SW 1271 (cell line): ENCODE measurements at places on chromosomes 4 and X.

GRCh38 chr4:37902212-37902611 lies 11.3 kb downstream of the TBC1D1 start:
- no peak for DNase-seq

- DNase-seq: no peak
These were observed 295.6 kb downstream of the SH2D1A start for GRCh38 chrX:124641737-124642491.

- DNase-seq: no peak
These were observed 878.4 kb upstream of the FRG1 start for GRCh38 chr4:189062047-189062820.

GRCh38 chrX:115499112-115499805 lies 61.7 kb upstream of the PLS3 start:
- no peak for DNase-seq

DNA sequence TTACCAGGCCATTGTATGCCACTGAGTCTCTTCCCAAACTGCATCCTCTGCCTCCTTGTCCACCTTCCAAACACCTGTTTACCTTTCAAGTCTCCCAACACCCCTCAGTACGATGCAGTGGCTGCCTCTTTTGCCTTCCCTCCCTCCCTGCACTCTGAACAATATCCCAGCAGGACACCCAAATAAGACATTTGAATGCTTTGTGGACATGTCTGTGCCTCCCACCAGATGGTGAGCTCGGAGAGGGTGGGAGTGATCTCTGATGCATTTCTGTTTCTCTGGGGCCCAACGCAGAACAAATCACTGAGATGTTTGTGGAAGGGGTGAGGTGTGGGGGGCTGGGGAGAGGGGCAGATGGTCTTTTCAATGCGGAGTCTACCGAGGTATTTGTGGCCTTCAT lies 33.4 kb downstream of the PJA1 start:
- DNase-seq: no peak

DNA sequence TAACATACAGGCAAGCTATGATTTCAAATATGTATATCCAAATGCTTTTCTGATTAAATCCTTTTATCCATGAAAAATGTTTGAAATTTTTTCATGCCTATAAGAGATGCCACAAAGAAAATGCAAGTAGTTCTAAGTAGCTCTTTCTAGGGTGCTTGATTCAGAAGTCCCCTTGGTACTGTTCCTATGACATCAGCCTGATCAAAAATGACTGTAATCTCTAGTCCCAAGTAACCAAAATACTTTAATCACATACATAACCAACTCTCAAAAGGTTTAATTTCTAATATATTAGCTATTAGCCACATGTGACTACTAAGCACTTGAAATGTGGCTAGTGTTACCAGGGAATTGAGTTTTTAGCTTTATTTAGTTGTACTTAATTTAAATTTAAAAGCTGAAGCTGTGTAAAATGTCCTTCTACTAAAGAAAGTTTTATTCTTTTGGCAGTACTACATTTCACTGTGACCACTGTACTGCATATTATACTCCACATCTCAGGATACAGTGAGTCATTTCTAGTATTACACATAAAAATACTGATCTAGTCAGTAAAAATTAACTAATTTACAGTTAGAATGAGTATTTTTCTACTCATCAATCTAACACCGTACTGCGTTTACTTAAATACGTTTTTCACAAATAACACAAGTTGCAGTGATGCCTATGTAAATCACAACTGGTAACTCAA lies 33.9 kb downstream of the FBXW7 start:
- DNase-seq: no peak
